ENCODE measurements at places on chromosomes 4 and X. TPM values are rescaled to one million over a fixed set of nuclear protein-coding genes. Genes with fewer than 3 reads are reported as not detected.
A peak's percentile ranks its signal among the peaks of the same experiment; 100 is the strongest.

TXK gene
- 0.69 TPM for total RNA-seq

ADRA2C gene
- total RNA-seq, result not detected

FRMPD4 gene
- total RNA-seq, result 3.5 TPM

TMEM33 gene
- total RNA-seq, result 99.4 TPM

NKX3-2 gene
- total RNA-seq, result 2.6 TPM

TMEM144 gene
- total RNA-seq, result 3.3 TPM

TCEAL8 gene
- 176 TPM for total RNA-seq

AMBN gene
- total RNA-seq, result not detected

CXCL1 gene
- 5.7 TPM for total RNA-seq

DAPP1 gene
- total RNA-seq, result 0.76 TPM

FAAH2 gene
- 0.17 TPM for total RNA-seq

RTL9 gene
- 0.02 TPM for total RNA-seq

ZCCHC18 gene
- 1.7 TPM for total RNA-seq

PDK3 gene
- 18.5 TPM for total RNA-seq

DNA sequence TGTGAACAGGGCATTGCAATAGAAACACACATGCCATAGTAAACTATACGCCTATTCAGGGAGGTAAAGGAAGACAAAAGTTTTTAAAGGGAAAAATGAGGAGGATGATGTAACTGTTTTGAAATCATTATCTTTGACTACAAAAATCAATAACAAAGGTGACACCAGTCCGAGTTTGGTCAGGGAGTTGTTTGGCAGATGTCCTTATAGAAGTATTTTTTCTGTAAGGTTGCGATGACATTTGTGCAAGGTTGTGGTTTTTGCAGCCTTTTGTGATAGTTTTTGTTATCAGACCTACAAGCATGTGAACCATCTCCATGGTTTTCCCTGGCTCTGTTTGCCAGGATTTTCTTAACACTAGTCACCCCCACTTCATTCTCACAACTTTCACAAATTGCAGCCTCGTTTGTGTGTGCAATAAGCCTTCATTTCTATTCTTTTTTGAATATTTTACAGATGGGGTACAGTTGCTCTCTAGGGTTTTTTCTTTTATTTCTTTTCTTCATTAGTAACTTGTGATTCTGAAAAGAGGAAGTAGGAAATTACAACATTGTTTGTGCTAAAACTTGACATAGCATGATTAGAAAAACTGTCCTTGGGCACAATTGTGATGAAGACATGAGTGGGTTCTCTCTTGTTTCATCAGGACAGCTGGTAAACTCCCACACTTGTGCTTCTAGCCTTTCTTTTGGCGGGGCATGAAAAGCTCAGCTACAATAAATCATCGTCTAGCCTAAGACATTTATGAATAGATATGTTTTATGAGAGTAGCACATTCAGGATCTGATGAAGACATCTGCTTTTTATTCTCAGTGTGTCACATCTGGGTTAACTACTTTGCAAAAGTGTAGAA lies 60.2 kb upstream of the PNPLA4 start:
- DNase-seq, result peak; percentile 48

DNA sequence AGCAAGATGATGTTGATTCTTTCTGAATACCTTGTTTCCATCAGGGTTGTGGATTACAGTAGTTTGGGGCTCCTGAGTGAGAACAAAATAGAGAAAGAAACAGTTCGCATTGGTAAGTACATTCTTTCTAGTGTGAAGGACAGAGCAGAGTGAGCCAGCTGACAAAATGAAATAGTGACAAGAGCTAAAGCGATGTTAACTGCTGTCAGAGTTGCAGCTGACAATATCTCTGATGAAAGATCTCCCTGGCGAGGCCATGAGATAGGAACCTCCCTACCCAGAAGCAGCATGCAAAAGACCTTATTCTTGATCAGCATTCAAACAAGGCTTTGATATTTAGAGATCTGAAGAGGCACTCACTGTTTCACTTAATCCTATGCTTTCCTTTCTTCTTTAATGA lies 258.6 kb downstream of the CAMK2D start:
- no peak for DNase-seq

- no peak for DNase-seq
Observed at GRCh38 chr4:130722361-130722760, 1626.4 kb downstream of the C4orf33 start.

GRCh38 chrX:88244066-88244465 lies 503.0 kb upstream of the CPXCR1 start:
- no peak for DNase-seq

GRCh38 chrX:119895843-119896326 lies at the start of gene AKAP14:
AKAP14 (plus strand) TSS chrX:119895893; CDS start chrX:119903224, 7,331 bp downstream.
- DNase-seq, result peak; percentile 28

DNA sequence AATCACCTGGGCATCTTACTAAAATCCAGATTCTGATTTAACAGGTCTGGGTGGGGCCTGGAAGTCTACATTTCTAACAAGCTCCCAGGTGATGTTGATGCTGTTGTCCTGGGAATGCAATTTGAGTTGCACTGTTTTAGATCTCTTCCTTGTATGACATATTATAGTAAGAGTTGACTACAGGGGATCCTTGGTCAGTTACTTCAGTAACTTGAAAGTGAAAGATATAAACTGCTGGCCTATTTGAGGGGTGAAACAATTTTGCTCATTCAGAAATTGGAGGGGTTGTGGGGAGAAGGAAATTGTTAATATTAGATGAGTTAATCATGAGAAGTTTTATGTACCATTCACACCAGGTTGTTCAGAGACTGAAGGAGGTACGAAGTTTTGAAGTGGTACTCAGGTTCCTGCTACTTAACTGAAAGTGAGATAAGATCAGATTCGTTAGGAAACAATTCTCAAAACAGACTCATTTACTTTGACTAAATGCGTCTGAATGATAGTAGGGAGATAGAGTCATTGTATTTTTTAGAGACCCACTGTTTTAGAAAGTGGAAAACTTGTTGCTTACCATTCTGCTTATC lies 12.5 kb downstream of the SH2D1A start:
- no peak for DNase-seq

DNA sequence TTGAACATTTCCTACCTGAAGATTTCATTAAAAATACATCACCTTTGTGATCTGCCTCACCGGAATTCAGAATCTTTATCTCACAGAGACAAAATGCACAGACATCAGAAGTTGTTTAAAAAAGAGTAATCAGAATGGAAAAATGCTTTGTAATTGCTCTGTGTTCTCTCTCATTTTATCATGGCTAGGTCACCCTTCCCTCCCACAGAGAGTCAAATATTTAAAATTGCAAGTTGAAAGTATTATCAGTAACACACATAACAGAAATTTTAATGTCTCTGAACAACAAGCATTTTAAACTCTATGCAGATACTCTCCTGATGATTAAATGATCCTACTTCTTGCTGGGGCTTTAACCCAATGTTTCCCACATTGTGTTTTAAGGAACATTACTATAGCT lies 362.0 kb downstream of the CBLL2 start:
- no peak for DNase-seq

DNA sequence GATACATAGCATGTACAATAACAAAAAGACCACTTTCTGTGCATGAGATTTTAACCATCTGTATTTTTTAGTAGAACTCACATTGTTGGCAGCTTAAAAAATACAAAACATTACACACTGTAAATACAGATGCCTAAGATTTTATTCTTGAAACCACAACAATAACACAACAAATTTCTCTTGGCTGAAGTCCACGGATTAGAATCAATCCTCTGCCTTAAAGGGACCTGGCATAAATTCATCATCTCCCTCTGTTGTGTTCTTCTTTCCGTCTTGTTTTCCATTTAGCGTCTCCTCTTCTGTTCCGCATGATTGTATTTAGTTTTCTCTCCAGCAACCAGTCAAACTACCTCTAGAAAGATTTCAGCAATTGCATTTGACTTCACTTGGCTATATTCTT lies 231.0 kb downstream of the SPOCK3 start:
- DNase-seq, result no peak

- no peak for DNase-seq
Observed at GRCh38 chr4:2080429-2081300, 21.5 kb downstream of the NAT8L start.

GRCh38 chrX:444305-444704 lies 57.6 kb upstream of the PPP2R3B start:
- no peak for DNase-seq

DNA sequence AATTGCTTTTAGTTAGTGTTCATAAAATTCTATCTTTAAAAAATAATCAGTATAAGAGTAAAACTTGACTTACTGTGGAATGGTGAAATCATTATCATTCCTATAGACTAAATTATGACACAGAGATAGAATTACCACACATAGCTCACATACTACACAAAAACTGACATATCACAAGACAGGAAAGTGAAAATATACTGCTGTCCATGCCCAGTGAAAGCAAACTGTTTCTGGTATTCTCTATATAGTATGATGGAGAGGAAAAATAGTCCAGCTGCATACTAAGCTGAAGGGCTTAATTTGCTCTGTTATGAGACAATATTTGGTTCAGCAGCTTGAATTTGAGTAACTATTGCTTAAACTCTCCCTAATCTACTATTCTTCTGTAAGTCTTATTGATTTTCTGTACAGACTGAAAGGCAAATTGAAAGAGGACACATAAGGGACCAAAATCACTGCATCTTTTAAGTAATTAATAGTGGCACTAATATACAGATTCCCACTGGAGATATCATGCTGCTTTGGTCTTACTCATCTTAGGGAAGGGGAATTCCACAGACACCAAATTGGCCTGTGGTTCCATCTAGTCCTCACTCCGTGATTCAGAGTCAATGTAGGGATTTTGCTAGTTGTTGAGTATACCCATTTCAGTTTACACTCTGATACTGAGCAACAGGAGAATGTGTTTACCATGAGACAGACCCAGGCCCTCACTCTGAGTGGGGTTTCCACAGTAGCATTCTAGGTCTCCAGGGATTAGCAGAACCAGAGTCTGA lies 47.4 kb upstream of the AGA start:
- DNase-seq, result peak; percentile 38

GRCh38 chrX:130974323-130974722 lies 71.3 kb upstream of the ENOX2 start:
- DNase-seq, result peak; percentile 87

- DNase-seq, result no peak
Observed at GRCh38 chrX:70208479-70208878, 26.0 kb upstream of the AWAT1 start.

GRCh38 chrX:46792810-46793188 lies 33.9 kb upstream of the SLC9A7 start:
- no peak for DNase-seq

DNA sequence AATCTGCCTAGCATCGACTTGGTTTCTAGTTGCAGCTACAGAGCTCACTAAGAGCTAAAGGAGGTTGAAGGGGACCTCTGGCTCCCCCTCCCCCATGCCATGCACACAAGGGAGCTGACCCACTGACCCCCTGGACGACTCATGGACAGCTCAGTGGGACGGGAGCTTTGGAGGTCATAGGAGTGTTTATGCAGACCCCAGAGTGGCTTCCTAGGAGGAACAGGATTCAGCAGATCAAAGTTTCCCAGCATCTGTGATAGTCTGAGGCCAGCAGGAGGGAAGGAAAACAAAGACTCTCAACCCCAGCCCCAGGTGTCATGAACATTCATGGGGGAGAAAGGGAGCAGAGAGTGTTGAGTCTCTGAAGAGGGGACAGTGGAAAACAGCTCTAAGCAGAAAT lies 104.4 kb downstream of the ARSF start:
- DNase-seq, result peak; percentile 47

DNA sequence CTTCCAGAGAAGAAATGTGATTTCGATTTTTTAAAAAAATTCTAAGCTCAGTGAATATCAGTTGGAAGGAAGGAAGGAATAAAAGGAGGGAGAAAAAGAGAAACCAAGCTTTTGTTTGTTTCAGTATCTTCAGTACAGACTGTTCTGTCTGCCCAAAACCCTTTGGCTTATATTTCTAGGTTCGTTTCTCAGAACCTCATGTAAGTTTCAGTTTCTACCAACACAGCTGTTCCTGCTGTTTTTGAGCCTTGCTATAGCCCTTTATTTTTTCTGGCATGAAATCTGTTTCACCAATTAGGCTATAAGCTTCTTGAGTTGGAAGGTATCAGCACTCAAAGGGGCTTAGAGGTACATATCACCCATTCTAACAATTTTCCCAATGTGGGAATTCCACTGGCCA lies 157.9 kb downstream of the GBA3 start:
- no peak for DNase-seq

DNA sequence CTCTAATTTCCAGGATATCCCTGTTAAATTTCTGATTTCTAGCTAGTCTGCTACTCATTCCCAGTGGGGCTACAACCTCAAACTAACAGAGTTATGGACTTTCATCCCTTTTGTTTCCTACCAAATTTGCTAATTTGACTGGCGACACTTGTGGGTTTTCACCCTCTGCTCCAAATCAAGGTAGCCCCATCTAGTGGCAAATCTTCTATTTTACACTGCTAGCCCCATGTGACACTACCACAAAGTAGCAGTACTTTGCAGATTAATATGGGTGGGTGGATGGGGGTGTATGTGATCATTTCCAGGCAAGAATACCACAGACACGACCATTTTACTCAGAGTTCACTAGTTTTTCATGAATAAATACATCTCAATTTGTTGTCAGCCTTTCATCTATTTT lies 150.3 kb downstream of the MSL3 start:
- DNase-seq, result peak; percentile 40

- no peak for DNase-seq
Observed at GRCh38 chrX:110175146-110175545, 142.7 kb downstream of the AMMECR1 start.

GRCh38 chr4:61079976-61080375 lies 120.2 kb upstream of the ADGRL3 start:
- no peak for DNase-seq

DNA sequence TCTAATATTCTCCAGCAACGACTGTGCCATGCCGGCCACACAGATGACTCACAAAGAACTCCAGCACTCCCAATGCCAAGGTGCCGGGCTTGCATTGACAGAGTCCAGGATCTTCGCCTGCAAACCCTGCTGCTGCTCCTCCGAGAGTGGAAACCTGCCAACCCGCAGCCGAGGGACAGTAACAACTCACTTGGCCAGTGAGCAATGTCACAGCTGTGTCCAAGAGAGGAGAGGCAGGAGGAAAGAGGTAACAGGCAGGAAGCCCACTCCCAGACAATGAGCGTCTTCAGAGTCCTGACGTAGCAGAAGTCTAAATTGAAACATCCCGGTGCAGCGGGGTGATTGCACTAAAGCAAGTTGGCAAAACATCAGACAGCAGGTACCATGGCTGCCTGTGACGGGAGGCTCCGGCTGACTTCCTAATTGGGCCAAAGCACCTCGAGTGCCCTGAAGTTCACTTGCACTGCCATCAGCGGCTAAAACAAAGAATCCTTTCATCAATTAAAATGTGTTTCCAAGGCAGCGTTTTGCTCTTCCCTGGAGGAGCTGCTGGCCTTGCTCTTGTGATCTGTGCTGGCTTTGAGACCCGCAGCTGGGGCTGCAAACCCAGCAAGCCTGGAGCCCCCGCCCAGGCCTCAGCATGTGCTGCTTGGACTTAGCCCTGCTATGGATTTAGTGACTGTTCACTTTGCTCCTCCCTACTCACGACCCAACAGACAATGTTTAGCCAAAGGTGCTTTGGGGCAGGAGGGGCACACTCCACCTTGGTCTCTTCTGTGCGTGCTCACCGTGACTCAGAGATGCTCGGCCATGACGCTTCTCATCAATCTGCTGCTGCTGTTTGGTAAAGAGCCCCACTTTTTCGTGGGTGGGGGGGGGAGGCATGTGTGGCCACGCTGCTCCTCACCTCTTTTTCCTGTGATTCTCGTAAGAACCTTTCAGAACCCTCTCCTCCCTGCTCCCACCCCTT lies 36.5 kb downstream of the DCTD start:
- DNase-seq, result peak; percentile 89

- DNase-seq, result no peak
Observed at GRCh38 chr4:140523370-140523856, 555 bp upstream of the ELMOD2 start.

- no peak for DNase-seq
Observed at GRCh38 chr4:80614319-80614718, 278.8 kb downstream of the CFAP299 start.

- DNase-seq, result peak; percentile 44
Observed at GRCh38 chr4:137065311-137065710, 467.0 kb downstream of the PCDH18 start.
